ENCODE measurements at places on chromosomes 11 and 22. TPM values are rescaled to one million over a fixed set of nuclear protein-coding genes. Genes with fewer than 3 reads are reported as not detected.

KCNJ11 gene
- polyA plus RNA-seq = 2.6 TPM

- no peak for DNase-seq
Observed at GRCh38 chr11:1762537-1763302, 1.0 kb downstream of the CTSD start.

- no peak for DNase-seq
Observed at GRCh38 chr11:6864438-6864837, 1.6 kb downstream of the OR10A2 start.

GRCh38 chr22:17167486-17167885 lies 8.4 kb upstream of the HDHD5 start:
- DNase-seq = no peak

All from left kidney (tissue), 8 donors.